ENCODE measurements at places on chromosomes 2 and 18.

DNA sequence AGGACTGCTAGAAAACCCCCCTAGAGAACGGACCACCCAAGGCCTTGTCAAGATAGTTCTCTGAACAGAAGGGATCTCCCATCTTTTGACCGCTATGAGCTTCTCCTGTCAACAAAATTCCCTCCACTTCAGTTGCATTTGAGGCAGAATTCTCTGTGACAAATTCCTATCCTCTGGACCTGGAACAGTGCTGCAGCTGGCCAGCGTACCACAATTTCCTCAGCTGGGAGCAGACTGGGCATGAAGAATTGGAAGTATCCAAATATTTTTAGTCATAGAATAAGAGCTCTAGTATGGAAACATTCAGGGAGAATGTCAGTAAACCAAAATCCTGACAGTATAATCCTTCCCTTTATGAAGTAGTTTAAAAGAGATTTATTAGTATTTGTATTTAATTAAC, 147.1 kb upstream of the BOD1L2 start:
- DNase-seq: no peak

DNA sequence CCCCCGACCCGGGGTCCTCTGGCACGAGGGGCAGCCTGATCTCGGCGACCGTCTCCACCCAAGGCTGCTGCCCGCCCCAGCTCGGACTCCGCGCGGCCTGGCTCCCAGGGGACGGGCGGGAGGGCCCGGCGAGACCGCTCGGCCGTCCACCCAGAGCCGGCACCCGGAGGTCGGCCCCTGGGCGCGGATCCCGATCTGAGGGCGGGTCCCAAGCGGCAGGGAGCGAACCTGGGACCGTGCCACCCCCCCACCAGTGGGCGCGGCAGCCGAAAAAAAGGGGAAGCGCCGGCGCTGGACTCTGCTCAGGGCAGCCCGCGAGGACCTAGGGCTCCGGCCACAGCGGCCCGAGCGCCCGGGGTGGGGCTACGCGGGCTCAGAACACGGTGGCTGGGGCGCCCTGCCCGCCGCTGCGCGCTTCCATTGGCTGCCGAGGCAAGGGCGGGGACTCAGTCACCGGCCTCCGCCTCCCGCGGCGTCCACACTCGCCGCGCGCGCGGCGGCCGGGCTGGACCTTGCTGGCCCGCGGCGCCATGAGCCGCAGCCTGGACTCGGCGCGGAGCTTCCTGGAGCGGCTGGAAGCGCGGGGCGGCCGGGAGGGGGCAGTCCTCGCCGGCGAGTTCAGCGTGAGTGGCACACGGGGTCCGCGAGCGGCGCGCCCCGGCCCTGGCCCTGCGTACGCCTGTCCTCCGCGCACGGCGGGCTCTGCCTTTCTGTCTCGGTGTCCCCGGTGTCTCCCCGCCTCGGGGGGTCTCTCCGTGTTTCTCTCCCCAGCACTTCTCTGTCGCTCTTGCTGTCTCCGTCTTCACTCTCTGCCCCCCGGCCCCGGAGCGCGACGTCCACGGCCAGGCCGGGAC, at the start of gene PTPN18:
Gene PTPN18, plus strand, starts transcription at position 479 of the 854 bp plus-strand sequence. Its CDS starts 52 bp downstream, at position 531.
- peak; percentile 83 for DNase-seq

DNA sequence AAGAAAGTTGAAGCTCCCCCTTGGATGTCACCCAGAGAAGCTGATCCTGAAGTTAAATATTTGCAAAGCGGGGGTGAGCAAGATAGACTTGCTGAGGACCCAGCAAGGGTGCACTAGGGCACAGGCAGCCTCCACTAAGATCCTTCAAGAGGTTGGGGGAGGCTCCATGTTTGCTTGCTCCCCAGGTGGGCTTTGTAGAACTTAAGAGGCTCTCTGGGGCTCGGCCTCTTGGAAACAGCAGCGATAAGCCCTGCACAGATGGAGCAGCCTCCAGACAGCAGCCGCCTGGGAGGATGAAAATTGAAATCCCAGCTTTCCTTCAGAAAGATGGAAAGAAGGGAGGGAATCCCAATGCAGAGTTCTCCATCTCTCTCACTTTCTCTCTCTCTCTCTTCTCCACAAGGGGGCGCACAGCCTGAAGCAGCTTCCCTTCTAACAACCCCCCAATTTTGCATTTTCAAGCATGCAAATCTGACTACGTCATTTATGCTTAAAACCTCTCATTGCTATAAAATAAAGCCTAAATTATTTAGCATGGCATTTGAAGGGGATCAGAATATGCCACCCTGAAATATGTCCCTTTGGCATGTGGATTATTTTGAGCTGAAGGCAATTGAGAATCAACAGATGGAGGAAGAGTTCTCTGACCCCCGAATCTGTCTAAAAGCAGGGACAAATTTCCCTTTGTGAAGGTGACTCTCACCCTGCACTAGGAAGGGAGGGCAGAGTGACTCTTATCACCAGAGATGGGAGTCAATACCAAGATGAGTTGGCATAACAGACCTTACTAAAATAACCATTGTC, 185.7 kb upstream of the KLHL29 start:
- peak; percentile 22 for DNase-seq

DNA sequence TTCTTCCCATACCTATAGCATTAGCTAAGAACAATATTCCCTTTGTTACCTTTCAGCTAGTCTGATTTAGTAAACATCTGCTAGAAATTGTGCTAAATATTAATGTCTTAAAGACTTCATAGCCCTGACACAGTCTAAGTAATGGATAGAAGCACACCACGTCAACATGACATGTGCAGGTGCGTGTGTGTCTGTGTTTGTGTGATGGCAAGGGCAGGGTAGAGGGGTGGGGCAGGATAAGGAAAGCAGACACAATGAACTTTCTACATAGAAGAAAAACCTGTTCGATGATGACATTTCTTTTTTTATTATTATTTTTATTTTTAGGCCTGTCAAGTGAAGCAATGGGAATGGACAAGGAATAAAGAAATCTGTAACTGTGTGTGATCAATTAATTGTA, 223.3 kb downstream of the NOL4 start:
- no peak for DNase-seq

GRCh38 chr18:21672521-21673267, 31.9 kb downstream of the ABHD3 start:
- DNase-seq: no peak

- DNase-seq: no peak
These were observed 68.1 kb downstream of the KIF5C start for GRCh38 chr2:148943097-148943496.

DNA sequence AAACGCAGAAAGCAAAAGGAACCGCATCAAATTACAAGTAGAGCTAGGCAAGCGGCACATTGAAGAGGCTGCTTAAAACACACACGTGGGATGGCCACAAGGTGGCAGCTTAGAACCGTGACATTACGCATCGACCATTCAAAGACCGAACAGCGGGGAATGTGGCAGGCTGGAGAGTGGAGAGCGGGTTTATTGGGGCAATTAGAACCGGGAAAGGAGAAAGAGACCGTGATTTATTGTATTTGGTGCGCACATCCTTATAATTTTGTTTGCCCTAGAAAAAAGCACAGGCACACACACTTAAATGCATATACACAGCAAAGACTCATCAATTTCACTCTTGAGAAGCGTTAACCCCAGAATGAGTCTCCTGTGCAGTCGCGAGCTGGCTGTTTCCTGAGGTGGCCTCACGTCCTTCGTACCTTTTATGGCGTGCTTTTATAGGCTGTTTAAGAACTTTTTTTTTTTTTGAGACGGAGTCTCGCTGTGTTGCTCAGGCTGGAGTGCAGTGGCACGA, 31.7 kb upstream of the MEP1B start:
- DNase-seq: peak; percentile 86

DNA sequence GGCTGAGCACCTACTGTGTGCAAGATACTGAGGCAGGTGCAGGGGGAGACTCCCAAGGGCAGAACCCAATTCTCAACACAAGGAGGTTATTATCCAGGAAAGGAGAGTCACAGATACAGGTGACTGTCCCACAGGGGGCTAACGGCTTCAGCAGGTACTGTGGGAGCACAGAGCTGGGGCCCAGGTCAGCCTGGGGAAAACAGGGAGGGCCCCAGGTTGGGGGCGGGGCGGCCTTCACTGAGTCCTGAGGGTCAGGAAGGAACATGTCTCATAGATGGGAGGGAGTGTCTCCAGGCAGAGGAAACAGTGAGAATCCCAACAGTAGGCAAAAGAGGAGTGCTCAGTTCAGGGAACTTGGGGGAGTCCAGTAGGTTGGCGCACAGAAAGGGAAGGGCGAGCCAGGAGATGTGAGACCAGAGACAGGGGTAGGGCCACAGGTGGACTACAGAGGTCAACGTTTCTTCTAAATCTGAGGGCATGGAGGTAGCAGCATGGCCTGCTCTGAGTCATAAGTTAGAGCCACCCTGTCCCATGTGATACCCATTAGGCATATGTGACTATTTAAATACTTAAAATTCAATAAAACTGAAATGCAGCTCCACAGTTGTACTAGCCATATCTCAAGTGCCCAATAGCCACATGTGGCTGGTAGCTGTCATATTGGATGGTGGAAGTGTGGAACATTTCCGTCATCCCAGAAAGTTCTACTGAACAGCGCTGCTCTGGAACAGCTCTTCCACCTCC, 157.2 kb downstream of the TTC32 start:
- DNase-seq: no peak

DNA sequence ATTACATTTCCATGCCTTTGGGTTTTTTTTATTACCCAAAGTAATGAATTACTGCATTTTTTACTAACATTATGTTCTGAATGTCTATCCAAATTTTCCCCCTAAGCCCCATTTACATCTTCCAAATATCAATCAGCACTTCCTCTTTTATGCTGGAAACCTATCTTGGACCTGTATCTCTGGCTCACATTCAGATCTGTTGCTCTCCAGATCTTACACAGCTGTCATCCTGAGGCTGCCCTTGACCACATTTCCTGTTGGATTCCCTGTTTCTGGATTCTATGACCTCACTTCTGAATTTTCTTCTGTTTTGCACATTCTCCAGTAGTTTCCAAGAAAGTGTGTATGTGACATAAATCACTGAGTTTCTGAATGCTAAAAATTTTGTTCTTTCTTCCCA, 146.7 kb downstream of the PDE1A start:
- peak; percentile 85 for DNase-seq

GRCh38 chr2:227477291-227477690, 5.3 kb downstream of the AGFG1 start:
- peak; percentile 40 for DNase-seq
